ENCODE measurements at places on chromosomes 1 and 21.

GRCh38 chr1:77670330-77670729, 12.1 kb downstream of the ZZZ3 start:
- DNase-seq: no peak

- no peak for DNase-seq
Measured at GRCh38 chr1:99365545-99365944, 101.3 kb downstream of the PLPPR4 start.

DNA sequence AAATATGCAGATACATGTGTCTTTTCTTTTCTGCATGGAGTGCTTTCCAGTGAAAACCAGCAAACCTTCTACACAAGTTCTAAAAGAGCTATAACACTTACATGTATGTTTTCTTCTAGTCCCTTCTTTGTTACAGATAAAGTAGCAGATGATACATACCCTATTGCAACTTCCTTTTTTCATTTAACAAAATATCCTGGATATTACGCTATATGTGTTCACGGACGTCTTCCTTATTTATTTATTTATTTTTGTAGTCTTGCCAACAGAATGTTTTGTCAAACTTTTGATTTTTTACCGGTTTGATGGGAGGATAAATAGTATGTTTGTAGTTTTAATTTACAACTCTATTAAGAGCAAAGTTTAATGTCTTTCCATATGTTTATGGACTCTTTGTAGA, 5.2 kb upstream of the GALNT2 start:
- no peak for DNase-seq

DNA sequence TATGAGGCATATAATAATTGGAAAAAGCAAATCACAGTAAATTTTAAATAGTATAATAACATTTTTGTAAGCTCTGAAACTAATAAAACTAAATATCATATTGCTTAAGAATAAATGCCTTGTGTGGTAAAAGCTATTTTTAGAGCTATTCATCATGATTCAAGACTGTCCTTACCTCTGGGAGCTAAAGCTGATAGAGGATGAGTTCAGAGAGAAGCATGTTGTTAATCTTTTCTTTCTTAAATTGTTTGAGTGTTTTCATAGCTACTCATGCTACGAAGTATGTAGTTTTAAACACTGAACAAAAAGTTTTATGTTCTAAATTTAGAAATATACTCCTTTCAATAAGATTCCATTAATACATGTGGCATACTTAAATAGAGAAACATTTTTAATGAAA, 30.5 kb downstream of the IFI16 start:
- no peak for DNase-seq

DNA sequence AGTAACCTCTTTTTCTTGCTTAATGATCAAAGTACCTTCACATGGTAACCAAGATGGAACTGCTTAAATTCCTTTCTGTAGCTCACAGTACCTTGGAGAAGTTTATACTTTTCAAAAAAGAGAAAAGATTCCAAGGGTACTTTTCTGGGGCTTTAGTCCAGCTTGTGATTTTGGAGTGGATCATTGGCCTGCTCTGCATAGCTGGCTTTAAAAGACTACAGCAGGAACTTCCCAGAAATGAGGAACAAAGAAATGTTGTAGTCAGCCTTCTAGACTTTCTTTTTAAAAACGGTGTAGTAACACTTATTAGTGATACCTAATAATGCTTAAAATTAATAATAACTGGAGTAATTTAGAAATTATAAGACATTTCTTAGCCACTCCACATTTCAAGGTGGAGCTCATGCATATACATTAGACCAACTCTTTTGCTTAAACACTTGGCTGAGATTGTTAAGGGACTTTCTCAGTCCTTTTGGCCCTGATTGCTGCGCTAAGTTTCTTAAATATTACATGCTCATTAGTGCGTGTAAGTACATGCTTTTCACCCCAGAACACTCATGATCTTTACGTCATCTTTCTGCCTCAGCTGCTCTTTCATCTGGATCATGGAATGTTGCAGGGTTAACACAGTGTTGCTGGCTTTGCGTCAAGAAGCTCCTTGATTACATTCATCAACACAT, 57.3 kb downstream of the SDCCAG8 start:
- no peak for DNase-seq

- peak; percentile 15 for DNase-seq
Measured at GRCh38 chr1:58293388-58293787, 253.1 kb downstream of the OMA1 start.

- no peak for DNase-seq
Measured at GRCh38 chr1:47940326-47940725, 56.9 kb downstream of the TRABD2B start.

DNA sequence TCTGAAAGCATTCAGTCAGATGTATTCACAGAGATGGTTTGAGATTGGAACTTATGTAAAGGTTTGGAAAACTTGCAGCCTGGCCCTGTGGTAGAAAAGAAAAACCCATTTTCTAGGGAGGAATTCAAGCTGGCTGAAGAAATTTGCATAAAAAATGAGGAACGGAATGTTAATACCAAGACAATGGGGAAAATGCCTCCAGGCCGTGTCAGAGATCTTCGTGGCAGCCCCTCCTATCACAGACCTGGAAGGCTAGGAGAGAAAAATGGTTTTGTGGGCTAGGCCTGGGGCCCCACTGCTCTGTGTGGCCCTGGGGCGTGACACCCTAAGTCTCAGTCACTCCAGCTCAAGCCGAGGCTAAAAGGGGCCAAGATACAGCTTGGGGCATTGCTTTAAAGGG, 26.7 kb downstream of the NME7 start:
- DNase-seq: no peak

DNA sequence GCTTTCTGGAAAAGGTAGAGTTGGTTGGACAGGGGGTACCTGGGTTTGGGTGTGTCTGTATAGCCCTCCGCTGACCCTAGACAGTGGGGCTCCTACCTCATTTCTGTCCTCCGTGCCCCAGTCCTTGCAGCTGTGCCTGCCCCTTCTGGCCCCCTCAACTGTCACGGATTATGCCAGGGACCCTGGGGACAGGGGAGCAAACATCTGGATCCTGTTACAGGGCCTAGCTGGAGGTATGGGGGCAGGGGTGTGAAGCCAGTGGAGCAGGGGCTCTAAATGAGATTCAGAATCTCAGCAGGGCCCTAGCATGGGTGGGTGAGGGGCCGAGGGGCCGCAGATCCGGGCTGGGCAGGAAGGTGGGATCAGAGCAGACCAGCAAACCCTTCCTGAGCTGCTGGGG, 81.0 kb downstream of the TAS1R2 start:
- no peak for DNase-seq

GRCh38 chr1:153906396-153906795, 16.4 kb downstream of the GATAD2B start:
- no peak for DNase-seq

GRCh38 chr1:160539990-160540858, 17.2 kb upstream of the SLAMF6 start:
- DNase-seq: peak; percentile 100

- DNase-seq: peak; percentile 55
Measured at GRCh38 chr1:236685917-236686814, at the start of gene ACTN2. ACTN2 (plus strand) TSS chr1:236686499; CDS start chr1:236686674, 175 bp downstream.

DNA sequence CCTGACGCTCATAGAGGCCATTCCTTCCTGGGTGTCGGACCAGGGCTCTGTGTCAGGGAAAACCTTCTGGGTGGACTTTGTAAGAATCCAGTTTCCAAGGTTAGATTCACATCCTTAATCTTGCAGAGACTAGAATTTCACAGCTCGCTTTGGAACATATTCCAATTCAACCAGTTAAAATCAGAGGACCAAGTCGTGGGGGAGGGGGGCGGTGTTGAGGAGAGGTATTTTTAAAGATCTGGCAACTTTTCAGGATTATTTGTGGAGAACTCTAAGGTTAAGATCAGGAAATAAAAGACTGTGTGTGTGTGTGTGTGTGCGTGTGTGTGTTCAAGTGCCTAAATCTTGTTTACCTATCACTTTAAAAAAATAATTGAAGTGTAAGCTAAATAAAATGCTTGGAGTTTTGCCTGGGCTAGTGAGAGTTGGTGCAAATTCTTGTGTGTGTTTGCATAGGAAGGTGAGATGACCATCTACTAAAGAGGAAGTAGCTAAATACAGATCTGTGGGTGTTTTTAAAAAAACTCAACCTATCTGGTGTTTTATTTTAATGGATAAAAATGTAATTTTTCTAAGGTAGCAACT, 21.8 kb downstream of the TENT5C start:
- DNase-seq: peak; percentile 73

DNA sequence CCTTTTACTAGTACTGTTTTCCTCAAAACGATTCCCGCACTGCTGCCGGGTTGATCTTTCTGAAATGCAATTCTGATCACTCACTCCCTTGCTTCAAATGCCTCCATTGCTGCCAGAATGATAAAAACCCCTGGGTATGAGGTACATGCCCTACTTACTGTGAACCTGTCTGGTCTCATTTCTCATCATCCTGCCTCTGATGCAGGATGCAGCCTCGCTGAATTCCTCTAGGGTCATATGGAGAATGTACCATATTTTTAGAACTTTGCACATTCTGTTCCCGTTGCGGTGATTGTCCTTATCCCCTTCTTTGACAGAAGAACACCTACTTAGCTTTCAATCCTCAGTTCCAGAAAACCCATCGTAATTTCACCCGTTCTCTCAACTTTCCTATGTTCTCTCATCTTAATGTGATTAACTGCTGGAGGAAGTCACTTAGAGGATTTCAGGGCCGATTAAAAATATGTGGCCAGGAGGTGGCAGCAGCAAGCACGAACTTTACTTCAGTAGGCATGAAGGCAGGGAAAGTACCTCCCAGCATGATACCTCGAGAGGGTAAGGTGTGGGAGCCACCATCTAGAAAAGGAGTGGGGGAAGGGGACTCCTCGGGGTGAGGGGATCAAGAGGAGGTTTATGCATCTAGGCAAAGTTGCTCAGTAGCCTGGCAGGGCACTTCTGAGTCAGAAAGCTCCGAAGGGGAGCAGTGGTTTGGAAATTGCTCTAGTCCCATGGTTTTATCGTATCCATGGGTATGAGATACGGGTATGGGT, 361.5 kb upstream of the ZP4 start:
- DNase-seq: peak; percentile 69

DNA sequence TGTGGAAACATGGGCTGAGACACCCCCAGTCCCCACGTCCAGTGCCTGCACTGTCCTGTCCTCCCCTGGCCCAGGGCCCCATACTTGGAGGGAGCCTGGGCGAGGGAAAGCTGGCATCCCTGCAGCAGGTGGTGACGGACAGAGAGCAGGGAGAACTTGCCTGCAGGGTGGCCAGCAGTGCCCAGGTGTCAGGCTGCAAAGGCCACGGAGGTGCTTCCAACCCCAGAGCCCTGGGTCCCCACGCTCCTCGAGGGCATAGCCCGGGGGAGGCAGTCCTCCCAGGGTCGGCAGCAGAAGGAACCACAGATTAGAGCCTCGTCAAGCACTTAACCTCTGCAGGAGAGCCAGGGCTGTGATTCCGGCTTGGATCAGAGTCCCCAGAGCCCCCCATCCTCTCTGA, 77.5 kb downstream of the ARHGEF16 start:
- DNase-seq: no peak

- DNase-seq: peak; percentile 63
Measured at GRCh38 chr1:234498448-234499118, 19.6 kb upstream of the TARBP1 start.

DNA sequence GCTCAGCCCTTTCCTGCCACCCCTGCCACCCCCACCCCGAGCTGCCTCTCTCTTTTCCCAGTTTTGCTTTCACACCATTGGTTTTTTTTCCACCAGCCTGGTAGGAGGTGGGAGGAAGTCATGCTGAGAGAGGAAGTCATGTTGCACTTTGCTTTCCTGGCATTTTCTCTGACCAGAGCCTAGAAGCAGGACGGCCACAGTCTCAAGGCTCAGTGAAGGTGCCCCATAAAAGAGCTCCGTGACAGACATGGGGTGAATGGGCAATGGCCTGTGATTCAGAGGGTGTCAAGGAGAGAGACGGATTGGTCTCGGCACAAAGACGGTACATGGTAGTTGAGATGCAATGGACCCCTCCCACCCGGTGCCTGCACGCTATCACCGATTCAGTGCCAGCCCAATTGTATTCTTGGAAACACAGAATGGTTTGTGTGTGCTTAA, 42.1 kb upstream of the DMRTB1 start:
- no peak for DNase-seq

GRCh38 chr1:9145021-9145668, 16.2 kb upstream of the GPR157 start:
- DNase-seq: peak; percentile 2

GRCh38 chr1:217133958-217134856, 411.0 kb upstream of the ESRRG start:
- DNase-seq: no peak

GRCh38 chr1:34681480-34682451, 73.1 kb upstream of the GJB5 start:
- peak; percentile 71 for DNase-seq

DNA sequence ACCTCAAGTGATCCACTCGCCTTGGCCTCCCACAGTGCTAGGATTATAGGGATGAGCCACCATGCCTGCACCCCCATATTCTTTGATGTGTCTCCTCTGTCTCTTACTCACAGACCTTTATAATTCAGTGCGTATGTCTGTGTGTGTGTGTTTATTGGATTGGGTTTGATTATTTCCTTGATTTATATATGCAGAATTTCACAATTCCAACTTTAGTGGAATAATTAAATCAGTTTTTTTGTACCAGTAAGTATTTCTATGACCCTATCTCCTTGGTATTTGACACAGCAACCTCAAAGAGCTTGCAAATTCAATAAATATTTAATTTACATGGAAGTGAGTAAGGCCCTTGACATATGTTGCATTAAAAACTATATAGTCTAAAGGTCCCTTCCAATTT, 333.9 kb upstream of the ADAMTS5 start:
- DNase-seq: no peak

DNA sequence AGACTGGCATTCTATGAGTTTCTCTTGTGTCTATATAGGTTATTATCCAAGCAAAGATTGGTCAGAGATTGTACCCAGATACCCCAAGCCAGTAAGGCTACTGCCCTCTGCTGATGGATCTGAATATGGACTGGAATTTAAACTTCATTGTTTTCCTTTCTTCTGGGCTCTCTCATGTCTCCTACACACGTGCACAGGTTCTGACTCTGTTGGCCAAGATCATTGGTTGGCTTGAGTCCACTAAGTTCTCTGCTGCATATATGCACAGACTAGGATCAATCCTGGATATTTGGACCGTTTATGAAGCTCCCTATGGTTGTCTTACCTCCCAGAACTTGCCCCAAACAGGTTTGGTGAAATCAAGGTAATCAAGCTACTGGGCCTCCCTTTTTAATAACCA, 69.7 kb downstream of the CC2D1B start:
- peak; percentile 83 for DNase-seq

All from OCI-M1 (cell line).